Substantia nigra (tissue), 51 donors: ENCODE measurements at places on chromosomes 2 and 18.

DNA sequence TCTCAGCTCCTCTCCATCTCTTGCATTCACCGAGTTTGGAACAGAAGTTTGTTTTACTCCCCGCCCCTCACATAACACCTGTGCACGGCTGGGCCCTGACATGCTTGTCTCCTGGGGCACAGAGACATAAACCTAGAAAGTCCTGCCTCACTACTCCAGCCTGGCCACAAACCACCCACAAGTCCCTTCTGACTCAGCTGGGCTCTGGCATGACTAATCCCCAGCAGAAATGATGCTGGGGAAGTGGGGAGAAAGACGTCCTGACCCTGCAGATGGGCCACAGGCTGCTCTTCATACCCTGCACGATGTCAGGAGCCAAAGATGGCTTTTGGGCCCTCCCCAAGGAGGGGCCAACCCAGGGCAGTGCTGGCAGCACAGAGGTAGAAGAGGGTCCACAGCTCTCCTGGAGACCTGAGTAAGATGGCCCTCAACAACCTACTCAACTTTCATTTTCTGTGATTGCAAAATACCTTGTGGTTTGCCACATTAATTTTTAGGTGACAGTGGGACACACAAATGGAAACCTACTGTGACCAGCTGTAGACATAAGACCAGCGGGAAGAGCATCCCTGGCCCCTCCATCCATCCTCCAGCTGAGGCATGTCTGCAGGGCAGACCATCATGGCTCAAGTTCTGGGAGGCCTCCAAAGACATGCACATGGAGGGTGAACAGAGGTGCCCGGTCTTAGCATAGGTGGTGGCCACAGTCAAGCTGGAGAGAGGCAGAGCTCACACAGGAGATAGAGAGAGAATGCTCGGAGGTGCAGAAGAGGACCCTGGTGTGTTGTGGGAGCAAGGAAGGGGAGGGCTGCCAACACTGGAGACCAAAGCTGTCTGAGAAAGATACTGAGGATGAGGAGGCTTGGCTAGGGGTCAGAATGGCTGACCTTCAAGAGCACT lies 40.0 kb downstream of the DNMT3A start:
- no peak for DNase-seq

- no peak for DNase-seq
Observed at GRCh38 chr18:51430538-51430937, 233.1 kb upstream of the MEX3C start.

GRCh38 chr2:238176613-238177012 lies 17.8 kb downstream of the ERFE start:
- DNase-seq, result no peak

- no peak for DNase-seq
Observed at GRCh38 chr2:102048465-102048864, 56.7 kb downstream of the IL1R2 start.

- DNase-seq, result no peak
Observed at GRCh38 chr2:15673919-15674636, 82.4 kb downstream of the DDX1 start.

- DNase-seq, result no peak
Observed at GRCh38 chr2:29113891-29114321, 1.3 kb upstream of the CLIP4 start.

DNA sequence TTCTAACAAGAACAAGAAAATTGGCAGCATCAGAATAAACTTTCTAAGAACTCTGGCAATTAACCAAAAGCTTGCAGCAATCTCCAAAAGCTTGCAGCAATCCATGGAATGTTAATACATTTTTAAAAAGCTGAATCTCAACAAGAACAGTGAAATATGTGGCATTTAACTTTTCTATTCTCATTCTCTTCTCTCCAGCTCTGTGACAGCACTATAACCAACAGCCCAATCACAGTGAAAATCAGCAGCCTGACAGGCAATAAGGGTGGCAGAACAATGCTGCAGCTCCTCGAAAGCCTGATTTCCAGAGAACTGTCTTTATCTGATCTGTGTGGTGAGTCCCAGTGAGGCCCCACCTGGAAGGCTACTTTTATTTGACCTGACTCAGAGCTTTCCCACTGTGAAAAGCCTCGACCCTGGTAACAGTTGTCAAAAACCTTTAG lies 60.0 kb downstream of the TMEM131 start:
- DNase-seq, result no peak

- DNase-seq, result no peak
Observed at GRCh38 chr18:49584394-49584793, 22.5 kb downstream of the LIPG start.

DNA sequence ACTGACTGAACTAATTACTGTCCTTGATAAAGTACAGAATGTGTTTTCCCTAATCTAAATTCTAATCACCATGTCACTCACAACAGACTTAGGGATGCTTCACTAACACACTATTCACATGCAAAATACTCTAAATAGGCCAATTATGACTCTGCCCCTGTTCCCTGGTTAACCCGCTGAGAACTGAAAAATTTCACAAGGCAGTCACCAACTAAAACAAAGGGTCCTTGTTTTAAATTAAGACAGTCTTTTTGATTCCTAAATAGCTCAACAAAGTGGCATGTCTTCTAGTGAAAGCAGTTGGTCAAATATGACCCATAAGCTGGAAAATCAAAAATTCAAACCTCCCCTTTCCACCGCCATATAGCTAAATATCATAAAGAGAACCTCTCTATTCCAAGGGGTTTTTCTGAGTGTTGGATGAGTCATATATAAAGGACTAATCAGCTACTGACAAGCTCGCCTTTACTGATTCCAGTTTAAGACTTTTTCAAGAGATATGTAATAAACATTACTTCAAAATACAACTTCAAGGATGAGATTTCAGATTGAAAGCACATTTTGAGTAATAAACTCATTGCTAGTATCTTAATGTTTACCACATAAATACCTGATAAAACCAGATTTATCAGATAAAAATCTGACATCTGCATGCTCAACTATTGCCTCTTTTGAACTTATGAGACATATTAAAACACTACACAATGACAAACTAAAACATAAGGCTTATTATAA lies 235.8 kb downstream of the TCF4 start:
- DNase-seq, result no peak

DNA sequence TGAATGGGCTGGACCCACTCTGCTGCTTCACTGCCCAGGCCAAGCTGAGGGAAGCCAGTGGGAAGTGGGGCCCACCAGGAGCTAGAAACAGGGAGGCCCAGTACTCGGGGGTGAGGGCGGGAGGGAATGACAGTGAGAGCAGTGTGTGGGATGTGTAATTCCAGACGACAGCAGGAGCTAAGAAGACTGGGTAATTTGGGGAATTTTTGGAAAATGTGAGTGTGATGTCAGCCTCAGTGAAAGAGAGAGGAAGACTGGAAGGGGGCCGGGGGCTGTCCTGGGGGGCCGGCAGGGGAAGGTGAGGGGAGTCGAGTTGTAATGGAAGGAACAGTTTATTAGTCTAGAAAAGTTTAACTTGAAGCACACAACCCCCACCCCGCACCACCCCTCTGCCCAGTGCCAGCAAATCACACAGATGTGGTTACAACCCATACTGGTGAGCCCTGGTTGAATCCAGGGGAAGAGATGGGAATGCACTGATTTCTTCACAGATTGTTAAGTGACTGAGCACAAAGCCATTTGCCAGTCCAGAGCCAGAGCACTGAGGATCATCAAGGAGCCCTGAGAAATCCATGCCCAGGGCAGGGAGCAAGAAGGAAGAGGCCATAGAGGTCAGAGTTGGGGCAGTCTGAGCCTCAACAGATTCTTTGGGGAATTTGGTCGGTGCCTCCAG lies 76.7 kb upstream of the PKDCC start:
- no peak for DNase-seq

DNA sequence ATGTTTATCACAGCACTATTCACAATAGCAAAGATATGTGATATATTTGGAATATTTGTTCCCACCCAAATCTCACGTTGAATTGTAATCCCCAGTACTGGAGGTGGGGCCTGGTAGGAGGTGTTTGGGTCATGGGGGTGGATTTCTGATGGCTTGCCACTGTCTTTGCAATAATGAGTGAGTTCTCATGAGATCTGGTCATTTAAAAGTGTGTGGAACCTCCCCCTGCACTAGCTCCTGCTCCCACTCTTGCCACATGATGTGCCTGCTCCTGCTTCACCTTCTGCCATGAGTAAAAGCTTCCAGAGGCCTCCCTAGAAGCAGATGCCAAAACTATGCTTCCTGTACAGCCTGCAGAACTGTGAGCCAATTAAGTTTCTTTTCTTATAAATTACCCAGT lies 72.2 kb upstream of the DYNC1I2 start:
- no peak for DNase-seq

GRCh38 chr2:162967147-162967546 lies 128.6 kb upstream of the KCNH7 start:
- DNase-seq, result no peak

GRCh38 chr2:27378096-27378808 lies 2.3 kb downstream of the ZNF513 start:
- no peak for DNase-seq

DNA sequence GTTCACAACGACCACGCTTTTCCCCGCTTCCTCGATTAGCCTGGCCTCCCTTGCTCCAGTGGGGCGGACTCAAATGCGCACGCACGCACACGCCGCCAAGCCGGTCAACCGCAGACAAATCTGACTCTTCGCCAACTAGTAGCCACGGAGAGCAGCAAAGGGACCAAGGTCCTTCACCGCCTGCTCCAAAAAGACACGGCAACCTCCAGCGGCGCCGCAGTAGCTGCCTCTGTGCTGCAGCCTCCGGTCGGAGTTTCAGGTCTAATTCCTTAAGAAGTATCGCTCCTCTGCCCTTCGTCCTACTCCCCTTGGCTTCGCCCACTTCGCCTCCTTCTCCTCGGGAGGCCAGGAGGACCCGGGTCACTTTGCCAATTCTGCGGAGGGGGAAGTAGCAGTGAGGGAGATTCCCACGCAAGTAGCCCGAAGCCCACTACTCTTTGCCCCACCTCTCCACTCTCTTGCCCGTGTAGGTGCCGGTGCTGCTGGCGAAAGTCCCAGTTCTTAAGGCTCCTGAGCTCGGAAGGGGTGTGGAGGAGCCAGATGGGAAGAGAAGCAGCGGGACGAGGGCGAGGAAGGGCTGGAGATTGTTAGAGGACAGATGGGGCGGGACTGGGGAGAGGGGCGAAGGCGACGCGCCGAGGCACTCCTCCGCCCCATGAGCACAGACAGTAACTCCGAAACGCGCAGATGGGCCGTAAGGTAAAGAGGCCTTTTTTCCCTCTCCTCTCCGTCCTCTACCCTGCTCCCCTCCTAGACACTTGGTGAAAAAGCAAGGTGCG lies 615 bp downstream of the AKAIN1 start:
- no peak for DNase-seq

DNA sequence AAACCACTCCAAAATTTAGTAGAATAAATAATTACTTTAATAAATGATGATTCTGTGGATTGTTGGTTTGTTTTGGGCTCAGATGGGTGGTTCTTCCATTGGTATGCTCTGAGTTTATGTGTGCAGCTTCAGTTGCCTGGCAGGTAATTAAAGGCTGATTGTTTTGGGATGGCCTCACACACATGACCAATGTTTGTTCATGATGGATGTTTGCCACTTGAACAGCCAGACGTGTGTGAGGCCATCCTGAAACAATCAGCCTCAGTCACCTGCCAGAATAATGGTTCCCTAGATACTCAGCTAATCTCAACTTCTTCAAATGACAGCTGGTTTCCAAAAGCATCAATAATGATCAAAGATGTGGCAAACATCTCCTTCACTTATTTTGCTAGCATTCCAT lies 352.5 kb upstream of the GULP1 start:
- DNase-seq, result no peak

GRCh38 chr2:149808556-149808955 lies 221.0 kb upstream of the MMADHC start:
- DNase-seq, result no peak

DNA sequence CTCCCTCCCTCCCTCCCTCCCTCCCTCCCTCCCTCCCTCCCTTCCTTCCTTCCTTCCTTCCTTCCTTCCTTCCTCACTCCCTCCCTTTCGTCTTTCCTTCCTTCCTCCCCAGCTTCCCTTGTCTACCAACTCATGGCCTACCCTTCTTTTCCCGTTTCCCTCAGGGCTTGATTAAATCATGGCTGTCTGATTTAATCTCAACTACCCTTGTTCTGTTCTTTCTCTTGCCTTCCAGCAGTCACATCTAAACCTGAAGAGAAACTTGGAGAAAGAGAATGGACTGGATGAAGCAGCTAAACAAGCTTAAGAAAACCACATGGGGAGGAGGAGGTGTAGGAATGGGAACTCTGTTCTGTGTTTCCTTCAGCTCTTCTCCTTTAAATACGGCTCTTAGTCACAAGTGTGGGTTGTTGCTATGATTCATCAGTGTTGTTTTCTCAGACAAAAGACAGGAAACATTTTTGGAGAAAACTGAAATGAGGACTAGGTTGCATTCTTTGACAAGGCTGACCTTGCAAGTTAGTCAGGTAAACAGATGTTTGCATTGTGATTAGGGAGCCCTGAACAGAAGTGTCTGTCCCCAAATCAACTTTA lies 177.9 kb downstream of the LRRTM1 start:
- no peak for DNase-seq

DNA sequence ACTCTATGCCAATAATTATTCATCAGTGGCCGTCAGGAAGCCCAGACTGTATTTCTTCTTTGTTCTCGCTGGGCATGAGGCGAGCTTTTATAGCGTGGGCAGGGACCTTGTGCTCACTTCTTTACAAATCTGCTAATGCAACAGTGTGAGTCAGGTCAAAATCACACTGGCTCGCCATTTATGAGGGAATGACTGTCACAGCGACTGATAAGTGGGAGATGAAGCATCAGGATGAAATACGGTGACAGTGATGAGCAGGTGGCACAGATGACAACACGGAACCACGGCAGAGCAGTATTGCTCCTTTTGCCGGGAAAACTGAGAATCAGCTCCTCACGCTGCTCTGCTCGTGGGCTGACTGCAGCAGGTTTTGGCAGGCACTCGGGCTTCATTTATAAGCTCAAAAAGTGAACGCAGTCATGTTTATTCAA lies 20.5 kb downstream of the TYMS start:
- no peak for DNase-seq

GRCh38 chr2:215878476-215879063 lies 134.8 kb downstream of the MREG start:
- no peak for DNase-seq

- no peak for DNase-seq
Observed at GRCh38 chr2:16142383-16143361, 202.3 kb downstream of the MYCN start.

DNA sequence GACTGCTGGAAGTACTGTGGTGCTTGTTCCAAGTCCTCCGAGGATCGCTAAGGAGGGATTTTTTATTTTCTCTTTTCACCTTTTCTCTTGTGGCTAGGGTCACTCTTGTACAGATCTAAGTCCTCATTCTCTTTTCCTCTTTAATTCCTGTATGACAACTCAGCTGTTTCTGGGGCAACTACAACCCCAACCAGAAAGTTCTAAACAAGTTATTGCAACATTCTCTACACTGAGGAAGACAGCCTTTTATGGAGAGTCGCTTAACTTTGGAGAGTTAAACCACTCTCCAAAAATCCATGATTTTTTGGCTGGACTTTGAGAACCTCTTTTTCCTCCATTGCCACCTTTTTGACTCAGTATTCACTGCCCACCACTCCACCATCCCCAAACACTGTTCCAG lies 74.0 kb upstream of the SESTD1 start:
- no peak for DNase-seq
